Pancreas (tissue), 10 donors: ENCODE measurements at places on chromosomes 5 and 9.

DNA sequence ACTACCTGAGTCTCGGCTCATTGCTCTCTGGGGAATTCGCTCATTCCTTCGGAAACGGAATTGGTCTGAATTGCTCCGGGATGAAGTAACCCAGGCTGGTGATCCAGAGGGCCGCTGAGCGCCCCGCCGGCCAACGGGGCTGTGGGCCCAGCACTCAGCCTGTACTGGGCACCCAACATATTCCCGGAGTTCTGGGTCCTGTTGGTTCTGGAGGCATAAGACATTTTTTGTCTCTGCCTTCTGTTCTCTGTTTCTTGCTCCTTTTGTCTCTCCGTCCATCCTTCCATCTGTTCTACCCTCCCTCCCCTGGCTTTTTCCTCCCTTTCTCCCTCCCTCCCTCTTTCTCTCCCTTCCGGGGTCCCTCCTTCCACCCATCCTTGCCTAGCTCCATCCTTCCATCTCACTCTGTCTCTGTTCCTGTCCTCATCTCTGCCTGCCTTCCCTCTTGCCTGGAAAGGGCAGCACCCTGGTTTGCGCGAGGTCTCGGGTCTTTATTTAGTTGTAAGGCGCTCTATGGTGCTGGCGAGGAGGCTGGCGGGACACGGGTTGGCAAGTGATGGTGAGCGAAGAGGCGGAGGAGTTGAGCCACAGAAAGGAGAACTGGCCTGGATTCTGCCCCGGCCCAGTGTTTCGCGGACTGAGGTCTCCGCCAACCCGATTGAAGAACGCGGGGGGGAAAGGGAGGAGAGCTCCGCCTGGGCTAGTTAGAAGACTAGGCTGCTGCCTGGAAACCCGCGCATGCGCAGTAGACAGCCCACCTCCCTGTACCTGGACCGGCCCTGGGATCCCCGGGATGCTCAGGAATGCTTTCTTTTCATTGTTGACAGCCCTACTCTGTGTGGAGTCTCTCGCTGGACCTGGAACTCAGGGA, 1468.0 kb downstream of the FOXD4L5 start:
- DNase-seq: peak; percentile 97

DNA sequence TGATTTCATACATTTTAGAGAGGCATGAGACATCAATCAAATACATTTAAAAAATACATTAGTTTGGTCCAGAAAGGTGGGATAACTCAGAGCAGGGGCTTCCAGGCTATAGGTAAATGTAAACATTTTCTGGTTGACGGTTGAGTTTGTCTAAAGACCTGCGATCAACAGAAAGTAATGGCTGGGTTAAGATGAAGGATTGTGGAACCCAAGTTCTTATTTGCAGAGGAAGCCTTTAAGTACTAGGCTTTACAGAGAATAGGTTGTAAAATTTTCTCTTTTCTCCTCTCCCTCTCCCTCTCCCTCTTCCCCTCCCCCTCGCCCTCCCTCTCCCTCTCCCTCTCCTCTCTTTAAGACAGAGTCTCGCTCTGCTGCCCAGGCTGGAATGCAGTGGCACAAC, 50.8 kb downstream of the PTTG1 start:
- no peak for DNase-seq

- DNase-seq: no peak
Observed at GRCh38 chr9:116174347-116174746, 20.8 kb downstream of the PAPPA start.

DNA sequence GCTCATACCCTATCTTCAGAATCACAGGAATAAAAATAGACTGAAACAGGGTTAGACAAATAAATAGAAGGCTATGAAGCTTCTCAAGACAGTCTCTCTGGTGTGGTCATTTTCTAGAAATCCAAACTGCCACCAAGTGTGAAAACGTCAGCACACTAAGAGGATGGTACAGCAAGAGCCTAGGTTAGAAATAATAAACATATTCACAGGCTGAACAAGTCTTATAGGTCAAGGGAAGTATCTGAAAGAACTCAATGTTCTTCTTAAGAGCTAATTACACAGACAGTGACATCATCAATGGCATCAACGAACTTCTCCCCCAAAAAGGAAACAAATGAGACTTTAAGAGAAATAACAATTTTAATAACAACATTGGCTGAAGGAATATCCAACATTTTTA, 22.7 kb upstream of the PLPP6 start:
- no peak for DNase-seq

- peak; percentile 67 for DNase-seq
Observed at GRCh38 chr5:139141446-139142204, 56.5 kb downstream of the SIL1 start.

GRCh38 chr5:93307557-93307956, 273.5 kb downstream of the NR2F1-AS1 start:
- DNase-seq: no peak

DNA sequence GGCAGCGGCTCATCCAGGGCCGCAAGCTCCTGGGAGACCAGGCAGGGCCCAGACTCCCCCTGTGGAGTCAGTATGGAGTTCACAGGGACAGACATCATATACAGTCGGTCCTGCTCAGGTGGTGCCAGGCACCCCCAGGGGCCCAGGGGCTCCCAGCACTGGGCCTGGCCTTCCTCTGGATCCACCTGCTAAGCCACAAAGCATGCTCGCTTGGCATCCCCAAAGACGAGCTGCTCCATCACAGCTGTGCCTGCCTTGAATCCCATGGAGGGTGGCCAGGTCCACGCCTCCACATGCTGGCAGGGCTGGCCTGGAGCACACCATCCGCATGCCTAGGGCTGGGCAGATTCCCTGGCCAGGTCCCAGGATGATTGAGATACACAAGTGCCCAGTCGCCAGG, 4.6 kb downstream of the BICD2 start:
- peak; percentile 73 for DNase-seq

DNA sequence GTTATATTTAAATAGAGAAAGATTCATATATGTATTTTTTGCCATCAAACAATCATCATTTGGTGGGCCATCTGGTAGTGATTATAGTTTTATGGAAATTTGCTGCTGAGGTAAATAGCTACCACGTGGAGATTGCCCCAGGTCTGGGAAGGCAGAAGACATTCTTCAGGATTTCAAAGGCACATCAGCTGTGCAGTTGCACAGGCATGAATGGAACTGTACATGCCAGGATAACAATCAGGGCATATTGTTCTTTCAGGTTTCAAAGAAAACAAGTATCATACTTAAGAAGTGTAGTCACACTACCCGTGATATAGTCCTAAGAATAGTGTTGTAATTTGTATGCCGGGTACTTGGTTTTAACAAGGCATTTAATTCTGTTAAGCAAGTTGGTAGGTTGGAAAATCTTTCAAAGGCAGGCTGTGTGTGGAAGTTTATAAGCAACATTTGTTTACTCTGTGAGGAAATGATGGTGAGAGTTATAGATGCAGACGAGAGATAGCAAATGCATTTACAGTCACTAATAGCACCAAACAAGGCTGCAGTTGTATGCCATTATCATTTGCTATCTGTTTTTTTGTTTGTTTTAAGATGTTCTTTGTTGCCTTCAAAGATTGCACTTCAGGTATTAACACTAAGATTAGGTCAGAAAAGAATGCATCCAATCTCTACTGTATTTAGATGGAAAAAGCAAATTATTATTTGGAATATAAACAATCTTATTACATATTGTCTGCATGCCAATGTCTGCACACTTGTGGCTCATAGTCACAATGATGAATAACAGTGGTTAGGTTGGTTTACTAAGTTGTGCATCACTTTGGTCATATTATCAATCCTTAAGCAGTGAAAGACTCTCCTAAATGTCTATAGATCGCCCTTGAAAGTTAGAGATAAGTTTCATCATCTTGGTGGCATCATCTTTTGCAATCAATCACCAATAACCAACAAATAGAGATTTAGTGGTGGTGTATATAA, 55.3 kb downstream of the RPS23 start:
- DNase-seq: no peak

DNA sequence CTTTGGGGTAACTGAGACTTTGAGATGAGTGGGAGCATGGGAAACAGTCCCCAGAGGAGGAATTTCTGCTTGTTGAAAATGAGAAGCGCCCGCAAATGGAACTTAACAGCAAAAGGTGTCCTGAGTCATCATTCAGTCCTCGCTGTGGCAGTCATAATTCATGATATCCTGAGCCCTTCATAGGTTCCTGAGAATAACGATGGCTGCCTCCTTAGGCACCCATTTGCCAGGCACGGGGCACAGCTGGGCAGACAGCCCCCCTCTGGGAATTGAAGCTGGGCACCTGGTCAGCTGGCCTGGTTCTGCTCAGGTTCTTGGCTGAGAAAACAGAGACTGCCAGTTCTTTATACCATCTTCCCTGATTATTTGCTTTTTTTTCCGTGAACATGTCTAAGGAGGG, 69.8 kb upstream of the EGFLAM start:
- DNase-seq: no peak

DNA sequence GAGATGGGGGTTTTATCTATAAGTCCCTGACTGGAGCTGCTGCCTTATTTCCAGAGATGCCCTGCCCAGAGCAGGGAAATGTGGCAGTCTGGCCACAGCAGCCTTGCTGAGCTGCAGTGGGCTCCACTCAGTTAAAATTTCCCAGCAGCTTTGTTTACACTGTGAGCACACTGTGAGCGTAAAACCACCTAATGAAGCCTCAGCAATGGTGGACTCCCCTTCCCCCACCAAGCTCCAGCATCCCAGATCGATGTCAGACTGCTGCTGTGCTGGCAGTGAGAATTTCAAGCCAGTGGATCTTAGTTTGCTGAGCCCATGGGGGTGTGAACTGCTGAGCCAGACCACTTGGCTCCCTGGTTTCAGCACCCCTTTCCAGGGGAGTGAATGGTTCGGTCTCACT, 208.7 kb upstream of the RAI14 start:
- no peak for DNase-seq

DNA sequence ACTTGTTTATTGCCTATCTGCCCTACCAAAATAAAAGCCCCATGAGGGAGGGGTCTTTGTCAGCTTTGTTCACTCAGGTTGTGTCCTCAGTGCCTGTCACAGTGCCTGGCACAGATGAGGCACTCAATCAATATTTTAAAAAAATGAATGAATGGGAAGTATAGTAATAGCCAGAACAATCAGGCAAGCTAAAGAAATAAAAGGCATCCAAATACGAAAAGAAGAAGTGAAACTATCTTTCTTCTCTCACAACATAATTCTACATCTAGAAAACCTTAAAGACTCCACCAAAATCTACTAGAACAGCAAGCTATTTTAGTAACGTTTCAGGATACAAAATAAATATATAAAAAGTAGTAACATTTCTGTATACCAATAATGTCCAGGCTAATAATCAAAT, 37.8 kb upstream of the C5orf63 start:
- DNase-seq: no peak

- DNase-seq: no peak
Observed at GRCh38 chr9:104329245-104329644, 174.8 kb upstream of the OR13F1 start.

DNA sequence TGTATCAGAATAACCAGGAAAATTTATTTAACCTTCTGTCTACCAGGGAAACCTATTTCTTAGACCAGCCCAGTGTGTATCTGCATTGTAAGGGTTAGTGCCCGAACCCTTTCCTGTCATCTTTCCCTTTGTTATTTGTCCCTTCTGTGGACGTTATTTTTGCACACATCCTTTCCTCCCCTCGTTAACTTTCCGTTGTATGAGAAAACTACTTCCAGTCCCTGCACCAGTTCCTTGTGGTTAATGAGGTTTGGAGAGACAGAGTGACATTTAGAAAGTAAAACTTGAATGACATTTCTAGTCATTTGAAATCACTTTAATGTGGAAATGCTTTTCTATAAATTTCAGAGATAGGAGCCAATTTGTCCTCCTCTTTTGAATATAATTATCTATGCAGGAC, 4.3 kb upstream of the IFNB1 start:
- DNase-seq: no peak

DNA sequence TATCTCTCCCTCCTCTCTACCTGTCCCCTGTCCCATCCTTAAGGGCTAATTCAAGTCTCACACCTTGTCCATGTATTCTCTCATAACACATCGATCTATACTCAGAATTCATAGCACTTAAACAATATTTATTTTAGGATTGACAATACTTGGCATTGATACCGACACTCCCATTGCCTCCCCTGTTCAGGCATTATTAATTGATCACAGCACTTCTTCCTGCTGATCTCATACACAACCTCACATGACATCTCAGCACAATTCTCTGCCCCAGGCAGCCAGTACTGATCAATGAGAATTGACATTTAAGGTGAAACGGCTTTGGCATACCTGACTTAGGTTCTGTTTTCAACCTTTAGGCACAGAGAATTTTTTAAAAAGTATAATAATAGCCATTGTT, 582.4 kb upstream of the BRINP1 start:
- no peak for DNase-seq

DNA sequence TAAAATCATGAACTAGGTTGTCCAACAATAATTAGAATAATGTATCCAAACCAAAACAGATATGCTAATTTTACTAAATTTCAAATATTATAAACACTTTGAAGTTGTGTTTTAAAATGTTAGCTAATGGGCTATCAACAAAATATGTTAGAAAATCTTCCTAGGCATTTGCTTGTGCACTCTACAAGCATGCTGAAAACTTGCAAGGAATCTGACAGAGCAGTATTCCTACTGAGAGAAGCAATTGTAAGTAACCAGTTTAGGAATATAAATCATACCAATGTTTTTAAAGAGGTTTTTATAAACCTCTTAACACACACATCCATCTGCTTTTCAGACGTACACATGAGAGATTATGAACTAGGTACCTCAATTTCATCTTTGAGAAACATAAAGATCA, 228.4 kb upstream of the TBCA start:
- no peak for DNase-seq

DNA sequence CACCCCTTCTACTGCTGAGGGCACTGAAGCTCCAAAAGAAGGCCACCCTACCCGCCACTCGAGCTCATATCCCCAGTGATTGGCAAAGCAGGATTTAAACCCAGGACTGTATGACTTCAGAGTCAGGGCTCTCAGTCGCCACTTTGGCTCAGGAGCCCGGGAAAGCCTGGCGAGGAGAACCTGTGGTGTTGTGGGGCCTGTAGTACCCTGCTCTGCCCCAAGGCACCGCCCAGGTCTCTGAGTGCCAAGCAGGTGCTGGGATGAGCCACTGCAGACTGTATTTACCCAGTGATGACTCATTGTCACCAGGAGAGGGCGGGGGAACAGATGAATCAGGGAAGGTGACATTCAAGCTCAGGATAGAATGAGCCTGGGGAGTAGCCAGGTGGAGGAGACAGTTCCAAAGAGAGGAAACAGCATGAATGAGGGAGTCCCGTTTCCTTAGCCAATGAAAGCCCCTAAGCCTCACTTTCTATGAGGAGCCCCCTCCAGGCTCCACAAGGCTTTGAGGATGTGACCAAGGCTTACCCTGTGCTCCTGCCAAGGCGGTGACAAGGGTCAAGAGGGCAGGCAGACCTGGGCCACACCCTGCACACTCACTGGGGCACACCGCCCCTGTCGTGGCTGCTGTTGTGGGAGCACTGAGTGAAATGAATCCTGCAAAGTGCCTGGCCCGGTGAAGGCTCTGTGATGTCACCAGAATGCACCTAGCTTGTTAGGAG, 17.8 kb upstream of the DPM2 start:
- DNase-seq: no peak
